ENCODE measurements at places on chromosomes 5 and 9.

DNA sequence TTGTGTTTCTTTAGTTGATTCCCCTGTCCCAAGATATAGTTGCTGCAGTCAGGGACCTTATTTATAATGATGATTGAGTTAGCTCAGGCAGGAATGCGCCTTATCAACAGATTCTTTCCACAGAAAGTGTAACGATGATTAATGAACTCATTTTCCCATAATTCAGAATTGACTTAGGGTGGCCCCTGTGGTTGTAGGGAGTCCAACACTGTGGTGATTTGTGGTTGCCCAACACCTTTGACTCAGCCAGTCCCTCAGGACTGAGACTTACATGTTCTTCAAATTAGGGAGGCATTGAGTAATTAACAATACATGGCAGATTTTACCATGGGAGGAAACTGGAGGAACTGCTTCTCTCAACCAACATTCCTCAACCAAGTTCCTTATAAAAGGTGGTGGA is 221.9 kb downstream of the GABRG2 start:
- DNase-seq: no peak

DNA sequence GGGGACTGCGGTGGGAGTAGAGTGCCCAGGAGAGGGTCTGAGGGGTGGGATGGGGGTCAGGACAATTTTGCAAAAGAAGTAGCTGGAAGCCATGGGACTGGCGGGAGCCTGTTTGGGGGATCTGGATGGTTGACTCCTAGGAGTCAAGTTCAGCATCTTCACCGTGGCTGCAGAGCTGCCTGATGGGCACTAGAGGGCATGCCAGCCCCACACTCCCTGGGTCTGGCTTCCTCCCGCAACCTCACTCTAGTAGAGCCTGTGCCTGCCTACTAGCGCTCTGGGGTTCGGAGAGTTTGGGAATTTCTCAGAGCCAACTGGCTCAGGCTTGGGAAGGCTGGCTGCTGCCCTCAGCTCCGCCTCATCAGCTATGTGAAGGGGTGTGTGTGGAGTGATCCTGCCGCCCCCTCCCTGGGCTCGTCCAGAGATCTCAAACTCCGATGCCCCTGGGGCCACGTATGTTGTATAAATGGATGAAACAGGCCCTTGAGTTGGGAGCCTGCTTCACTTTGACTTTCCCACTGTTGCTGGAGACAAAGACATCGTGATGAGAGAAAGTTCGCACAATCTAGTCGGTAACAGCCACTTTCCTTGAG is 10.8 kb downstream of the TSPAN17 start:
- DNase-seq: peak; percentile 59

- DNase-seq: no peak
Observed at GRCh38 chr5:56352808-56353590, 119.9 kb upstream of the ANKRD55 start.

GRCh38 chr5:149953436-149954121 is 7.0 kb upstream of the SLC26A2 start:
- no peak for DNase-seq

DNA sequence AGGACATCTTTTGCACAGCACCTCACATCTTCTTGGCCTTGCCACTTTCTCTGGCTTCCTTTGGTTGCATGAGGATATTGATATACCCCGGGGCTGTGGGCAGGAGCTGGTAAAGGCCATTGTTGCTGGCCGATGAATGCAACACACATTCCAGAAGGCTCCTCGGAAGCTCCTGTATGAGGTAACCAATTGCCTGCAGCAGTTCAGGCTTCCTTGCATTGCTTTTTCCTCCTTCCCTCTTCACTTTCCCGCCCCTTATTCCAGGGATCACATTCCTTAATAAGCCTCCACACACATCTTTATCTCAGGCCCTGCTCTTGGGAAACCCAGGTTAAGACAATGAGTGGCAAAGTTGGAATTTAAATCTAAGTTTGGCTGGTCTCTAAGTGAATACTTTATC is 505.4 kb upstream of the CLINT1 start:
- no peak for DNase-seq

GRCh38 chr9:36292641-36293040 is 34.4 kb upstream of the GNE start:
- no peak for DNase-seq

- DNase-seq: no peak
Observed at GRCh38 chr9:91948101-91948596, 1.9 kb downstream of the ROR2 start.

- no peak for DNase-seq
Observed at GRCh38 chr5:125049721-125050702, 303.6 kb upstream of the ZNF608 start.

- DNase-seq: no peak
Observed at GRCh38 chr9:127445851-127446712, 5.1 kb downstream of the RPL12 start.

DNA sequence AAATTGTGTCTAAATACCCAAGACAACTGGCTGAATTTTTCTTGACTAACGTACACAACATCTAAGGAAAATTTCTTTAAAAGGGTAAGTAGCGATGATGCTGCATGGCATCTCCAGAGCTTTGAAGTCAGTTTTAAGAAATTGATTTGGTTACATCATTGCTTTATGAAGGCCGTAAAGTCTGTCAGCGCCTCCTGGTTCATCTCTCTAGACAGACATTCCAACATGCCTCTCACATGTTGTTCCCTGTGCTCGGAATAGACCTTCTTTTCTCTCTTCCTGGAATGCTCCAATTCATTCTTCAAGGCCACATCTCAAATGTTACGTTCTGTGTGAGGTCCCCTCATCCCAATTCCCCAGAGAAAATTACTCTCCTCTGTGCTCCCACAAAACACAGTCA is 108.7 kb upstream of the SSBP2 start:
- no peak for DNase-seq

DNA sequence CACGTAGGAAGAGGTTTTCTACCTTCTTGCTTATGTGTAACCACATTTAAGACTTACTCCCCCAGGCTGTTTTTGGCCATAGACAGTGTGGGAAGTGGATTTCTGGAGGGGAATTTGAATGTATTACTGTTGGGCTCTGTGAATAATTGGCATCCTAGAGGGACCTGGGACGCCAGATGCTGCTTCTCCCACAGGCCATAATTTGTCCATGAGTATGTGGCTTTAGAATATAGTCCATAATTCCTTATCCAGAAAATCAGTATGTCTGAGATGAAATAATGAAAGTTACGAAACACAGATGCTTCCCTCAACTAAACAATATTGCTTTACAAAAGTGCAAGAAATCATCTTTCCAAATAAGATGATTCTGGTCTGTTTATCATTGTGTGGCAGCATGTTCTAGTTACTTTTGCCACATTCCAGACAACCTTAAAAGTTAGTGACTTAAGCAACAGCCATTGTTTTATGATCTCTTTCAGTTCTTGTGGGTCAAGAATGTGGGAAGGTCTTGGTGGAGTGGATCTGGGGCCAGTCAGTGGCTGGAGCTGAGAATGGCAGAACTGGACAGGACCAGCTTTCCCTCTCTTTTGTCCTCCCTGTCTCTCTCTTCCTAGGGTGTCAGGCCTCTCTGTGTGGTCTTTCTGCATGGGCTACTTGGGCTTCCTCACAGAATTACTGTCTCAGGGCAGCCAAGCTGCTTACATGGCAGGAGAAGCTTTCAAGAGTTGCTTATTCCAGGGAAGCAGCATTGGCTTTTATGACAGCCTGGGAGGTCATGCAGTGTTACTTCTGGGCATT is 79.4 kb downstream of the FBXL7 start:
- no peak for DNase-seq

DNA sequence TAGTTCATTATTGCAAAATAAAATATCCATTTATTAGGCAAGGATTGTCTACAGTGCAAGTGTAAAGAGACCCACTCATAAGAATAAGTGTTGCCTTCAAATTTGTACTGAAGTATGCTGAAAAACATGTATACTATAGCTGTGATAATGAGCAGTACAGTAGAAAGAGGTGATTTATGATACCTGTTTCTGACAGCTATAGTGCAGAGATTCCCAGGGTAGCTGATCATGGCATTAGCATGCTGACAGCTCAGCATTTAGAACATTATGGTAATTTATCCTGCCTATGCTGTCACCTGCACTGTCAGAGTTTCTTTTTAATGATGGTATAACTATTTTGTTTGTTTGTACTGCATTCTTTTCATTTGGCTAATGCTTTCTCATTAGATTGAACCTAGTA is 177.6 kb upstream of the TLX3 start:
- no peak for DNase-seq

GRCh38 chr5:38808666-38809343 is 37.0 kb upstream of the OSMR start:
- no peak for DNase-seq

- DNase-seq: no peak
Observed at GRCh38 chr9:123528501-123528900, 172.5 kb downstream of the CRB2 start.

DNA sequence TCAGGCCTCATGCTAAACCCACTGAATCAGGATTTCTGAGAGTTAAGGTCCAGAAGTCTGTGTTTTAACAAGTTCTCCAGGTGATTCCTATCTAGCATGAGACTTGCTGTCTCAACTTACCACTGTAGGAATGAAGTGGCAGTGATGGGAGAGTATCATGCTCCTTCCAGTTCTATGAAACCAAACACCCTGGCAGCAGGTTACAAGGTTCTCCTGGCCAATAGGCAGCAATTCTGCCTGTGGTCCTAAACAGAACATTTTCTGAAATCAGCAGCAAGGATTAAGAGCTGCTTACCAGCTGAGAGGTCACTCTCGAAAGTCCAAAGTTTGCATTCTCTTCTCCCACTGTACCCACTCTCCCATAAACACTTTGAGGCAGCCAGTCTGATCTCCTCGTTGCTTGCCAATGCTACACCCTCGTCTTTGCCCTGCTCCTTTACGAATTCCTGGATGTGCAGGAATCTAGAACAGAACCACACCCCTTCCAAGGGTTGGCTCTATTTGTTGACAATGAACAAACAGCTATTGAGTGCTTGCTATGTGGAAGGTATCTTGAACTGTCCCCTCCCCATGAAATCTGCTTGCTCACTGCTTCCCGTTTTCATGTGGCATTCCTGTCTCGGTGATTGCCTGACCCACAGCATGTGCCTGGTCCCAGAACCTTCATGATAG is 100.5 kb downstream of the TMEM174 start:
- DNase-seq: no peak

DNA sequence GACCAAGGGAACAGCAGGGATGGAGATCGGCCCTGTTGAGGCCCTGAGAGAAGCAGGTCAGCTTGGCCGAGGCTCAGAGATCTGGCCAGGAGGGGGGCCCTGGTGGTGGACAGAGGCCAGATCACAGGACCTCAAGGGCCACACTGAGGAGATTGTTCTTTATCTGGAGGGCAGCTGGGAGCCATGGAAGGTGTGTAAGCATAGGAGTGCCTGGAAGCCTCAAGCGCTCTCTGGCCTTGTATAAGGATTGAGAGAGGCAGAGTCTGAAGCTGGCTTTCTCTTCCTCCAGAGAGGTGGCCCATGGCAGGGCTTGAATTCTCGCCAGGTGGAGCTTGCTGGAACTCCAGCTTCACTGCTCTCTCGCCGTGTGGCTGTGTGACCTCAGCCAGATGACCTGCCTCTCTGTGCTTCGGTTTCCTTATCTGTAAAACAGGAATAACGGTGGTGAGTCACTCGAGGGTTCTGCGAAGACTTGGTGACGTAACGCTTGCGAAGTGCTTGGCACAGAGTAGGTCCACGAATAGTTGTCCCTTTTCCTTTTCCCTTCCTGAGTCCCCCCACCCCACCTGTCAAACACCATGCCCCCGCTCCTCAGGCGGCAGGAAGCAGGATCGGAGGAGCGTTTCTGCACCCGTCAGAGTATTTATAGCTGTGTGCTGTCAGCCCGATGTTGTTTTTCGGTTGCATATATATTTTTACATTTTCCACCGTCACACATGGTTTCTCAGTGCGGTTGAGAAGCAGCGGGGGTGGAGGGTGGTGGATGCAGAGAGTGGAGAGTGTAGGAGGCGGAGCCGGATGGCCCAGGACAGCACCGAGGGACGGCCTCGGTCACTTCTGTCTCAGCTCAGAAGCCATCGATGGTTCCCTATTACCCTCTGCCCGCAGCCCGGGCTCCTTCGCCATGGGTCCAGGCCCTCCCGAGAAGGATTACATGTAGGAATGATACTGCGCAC is 17.0 kb upstream of the CRB2 start:
- DNase-seq: peak; percentile 41

GRCh38 chr9:31445960-31446359 is 938.5 kb upstream of the ACO1 start:
- DNase-seq: no peak

DNA sequence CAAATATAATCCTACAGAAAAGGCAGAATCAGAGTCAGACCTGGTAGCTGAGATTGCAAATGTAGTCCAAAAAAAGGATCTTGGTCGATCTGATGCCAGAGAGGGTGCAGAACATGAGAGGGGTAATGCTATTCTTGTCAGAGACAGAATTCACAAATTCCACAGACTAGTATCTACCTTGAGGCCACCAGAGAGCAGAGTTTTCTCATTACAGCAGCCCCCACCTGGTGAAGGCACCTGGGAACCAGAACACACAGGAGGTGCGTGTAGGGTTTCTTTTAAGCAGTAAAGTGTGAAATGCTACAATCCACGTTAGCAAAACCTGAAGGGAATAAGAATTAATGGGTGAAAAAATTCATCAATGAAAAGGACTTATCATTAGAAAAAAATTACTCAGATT is 145.8 kb downstream of the GIN1 start:
- DNase-seq: no peak

DNA sequence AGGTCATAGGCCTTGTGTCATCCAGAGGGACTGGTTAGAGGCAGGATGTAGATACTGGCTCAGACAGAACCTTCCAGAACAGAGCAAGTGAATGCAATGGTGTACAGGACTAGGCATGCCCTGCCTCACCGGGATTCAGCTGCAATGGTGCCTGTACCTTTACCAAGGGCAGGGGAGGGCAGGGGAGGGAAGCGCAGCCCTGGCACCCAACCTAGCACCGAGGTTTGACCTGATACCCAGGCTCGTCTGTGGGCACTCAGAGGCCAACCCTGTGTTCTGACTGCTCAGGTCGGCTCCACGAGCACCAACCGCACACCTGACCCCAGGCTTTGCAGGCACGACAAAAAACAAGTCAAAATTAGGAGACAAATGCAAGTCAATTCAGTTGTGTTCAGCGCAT is 47.3 kb upstream of the GFPT2 start:
- DNase-seq: no peak

DNA sequence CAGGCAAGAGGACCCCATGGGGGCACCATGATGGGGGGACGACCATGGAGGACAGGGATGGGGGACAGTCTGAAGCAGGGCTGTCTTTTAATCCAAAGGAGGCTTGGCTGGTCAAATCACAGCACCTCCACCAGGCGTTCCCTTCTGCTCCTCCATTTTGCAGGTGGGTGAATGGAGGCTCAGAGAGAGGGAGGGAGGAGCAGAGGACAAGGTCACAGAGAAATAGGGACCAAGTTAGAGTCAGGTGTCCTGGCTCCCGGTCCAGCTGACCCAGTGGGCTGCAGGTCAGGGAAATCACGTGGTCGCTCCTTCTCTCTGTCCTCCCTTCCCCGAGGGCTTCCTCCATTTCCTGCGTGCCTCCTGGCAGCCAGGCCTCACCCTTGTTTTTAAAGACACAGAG is 156.4 kb upstream of the SMIM23 start:
- DNase-seq: no peak

- DNase-seq: no peak
Observed at GRCh38 chr5:150627731-150628545, 12.5 kb upstream of the SYNPO start.

- DNase-seq: no peak
Observed at GRCh38 chr9:77597057-77597456, 51.1 kb downstream of the GNA14 start.
